A549 treated with Hydrocortisone at 1 μM for 4 hours (cell line): ENCODE measurements at places on chromosomes 1 and 21. TPM values are rescaled to one million over a fixed set of nuclear protein-coding genes. Genes with fewer than 3 reads are reported as not detected.

SLC16A4 gene
- total RNA-seq = 26.6 to 43.5 TPM (median 33.7 TPM) in 5 replicates

LINGO4 gene
- not detected in 5 replicates for total RNA-seq

CRP gene
- total RNA-seq = not detected in 5 replicates

MCOLN3 gene
- total RNA-seq = 3.5 to 4.4 TPM (median 3.8 TPM) in 5 replicates

RXRG gene
- 0.05 TPM in 1 of 5 replicates, not detected in the others for total RNA-seq

FCRL6 gene
- not detected in 5 replicates for total RNA-seq

HFM1 gene
- total RNA-seq = 0.06 to 0.07 TPM in 2 of 5 replicates, not detected in the others

PTGFRN gene
- 12.5 to 15.7 TPM (median 13.2 TPM) in 5 replicates for total RNA-seq

LRRC53 gene
- total RNA-seq = not detected in 5 replicates

EFNA3 gene
- 9.7 to 11.7 TPM (median 11.6 TPM) in 5 replicates for total RNA-seq

SPATA6 gene
- 1.3 to 2.9 TPM (median 1.7 TPM) in 5 replicates for total RNA-seq

GNL2 gene
- 49.6 to 67.9 TPM (median 52.4 TPM) in 5 replicates for total RNA-seq

NCF2 gene
- total RNA-seq = 0.68 to 3.3 TPM (median 1.3 TPM) in 5 replicates

HSF2BP gene
- total RNA-seq = 1.8 to 2.2 TPM (median 2.1 TPM) in 5 replicates

KCNJ10 gene
- total RNA-seq = not detected in 5 replicates

ZNF695 gene
- total RNA-seq = 2.3 to 2.6 TPM (median 2.5 TPM) in 5 replicates

PFKFB2 gene
- 5.3 to 8.1 TPM (median 5.7 TPM) in 5 replicates for total RNA-seq

ETV3L gene
- not detected in 5 replicates for total RNA-seq

RIIAD1 gene
- 0.41 TPM in 1 of 5 replicates, not detected in the others for total RNA-seq

CDK11B gene
- 24.0 to 27.3 TPM (median 24.7 TPM) in 5 replicates for total RNA-seq

UQCRHL gene
- 5.9 to 8.7 TPM (median 6.2 TPM) in 5 replicates for total RNA-seq

AGBL4 gene
- total RNA-seq = not detected in 5 replicates

MIXL1 gene
- 0.03 to 0.21 TPM (median 0.13 TPM) in 3 of 5 replicates, not detected in the others for total RNA-seq

OR6K3 gene
- not detected in 5 replicates for total RNA-seq

VHLL gene
- not detected in 5 replicates for total RNA-seq

SEC16B gene
- 0.55 to 0.93 TPM (median 0.83 TPM) in 5 replicates for total RNA-seq

RPS8 gene
- 1,477 to 1,763 TPM (median 1,692 TPM) in 5 replicates for total RNA-seq

MSH4 gene
- 0.03 to 0.05 TPM in 2 of 5 replicates, not detected in the others for total RNA-seq

NPL gene
- 0.57 to 1.2 TPM (median 0.83 TPM) in 5 replicates for total RNA-seq

CELA2A gene
- not detected in 5 replicates for total RNA-seq

SAMD11 gene
- total RNA-seq = 16.2 to 28.1 TPM (median 24.5 TPM) in 5 replicates
